NCI-H226 (cell line): ENCODE measurements at places on chromosomes 7 and 10.

GRCh38 chr7:40470817-40471216 lies 336.0 kb downstream of the SUGCT start:
- no peak for DNase-seq

DNA sequence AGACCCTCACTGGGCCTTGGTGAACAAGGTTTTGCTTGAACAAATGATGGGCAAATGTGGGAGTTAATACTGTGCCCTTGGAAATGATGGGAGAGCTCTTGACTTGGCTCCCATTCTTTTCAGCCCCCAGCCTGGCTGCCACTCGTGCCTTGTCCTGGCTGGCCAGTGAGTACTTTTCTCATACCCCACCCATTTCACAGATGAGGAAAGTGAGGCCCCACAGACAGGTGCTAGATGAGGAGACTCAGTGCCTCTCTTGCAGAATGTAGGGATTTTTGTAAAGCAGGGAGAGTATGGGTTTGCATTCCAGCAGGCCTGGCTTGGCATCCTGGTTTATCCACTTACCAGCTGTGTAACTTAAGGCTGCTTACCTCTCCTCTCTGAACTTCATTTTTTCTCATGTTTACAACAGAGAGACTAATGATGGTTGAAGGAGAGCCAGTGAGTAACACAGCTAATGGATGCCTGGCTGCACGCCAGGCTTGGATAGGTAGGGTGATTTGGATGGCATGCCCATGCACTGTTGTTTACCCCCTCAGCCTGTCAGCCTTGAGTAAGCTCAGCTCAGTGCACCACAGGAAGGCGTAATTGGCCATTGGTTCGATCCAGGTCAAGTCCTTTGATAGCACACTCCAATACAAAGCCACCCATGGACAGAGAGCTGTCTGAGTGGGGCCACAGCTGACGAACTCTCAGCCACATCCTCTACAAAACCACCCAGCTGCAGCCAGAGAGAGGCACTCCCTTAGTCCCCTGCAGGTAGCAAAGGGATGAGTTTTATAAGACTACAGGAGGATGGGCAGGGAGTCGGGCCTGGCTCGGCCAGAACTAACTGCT lies 436.8 kb downstream of the RPS24 start:
- no peak for DNase-seq

GRCh38 chr7:44448922-44449583 lies 41.4 kb downstream of the NUDCD3 start:
- DNase-seq = no peak

DNA sequence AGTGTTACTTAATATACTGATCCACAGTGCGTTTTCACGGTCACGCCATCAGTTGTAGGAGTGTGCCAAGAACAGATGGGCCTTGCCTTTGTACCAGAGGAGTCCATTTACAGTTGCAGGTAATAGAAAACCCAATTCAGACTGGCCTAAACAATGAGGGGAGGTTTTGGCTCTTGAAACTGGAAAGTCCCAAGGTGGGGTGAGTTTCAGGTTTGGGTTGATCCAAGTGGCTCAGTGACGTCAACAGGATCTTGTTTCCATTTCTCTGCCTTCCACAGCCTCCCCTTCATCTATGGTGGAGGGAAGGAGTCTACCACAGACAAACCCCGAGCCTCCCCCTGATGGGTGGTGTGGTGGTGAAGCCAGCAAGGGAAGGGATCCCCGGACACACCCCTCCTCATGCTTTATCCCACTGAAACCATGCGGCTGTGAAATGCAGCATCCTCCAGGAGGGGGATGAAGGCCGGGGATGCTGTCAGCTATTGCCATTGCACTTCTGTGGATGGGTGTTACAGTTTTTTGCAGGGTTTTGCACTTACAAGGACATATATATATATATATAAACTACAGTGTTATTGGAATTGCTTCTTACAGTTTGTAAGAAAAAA lies 14.8 kb upstream of the SH2D4B start:
- no peak for DNase-seq

- peak; percentile 85 for DNase-seq
Observed at GRCh38 chr7:131071786-131072504, 255.7 kb upstream of the MKLN1 start.

- DNase-seq = no peak
Observed at GRCh38 chr10:123771877-123772644, 105.9 kb downstream of the GPR26 start.

GRCh38 chr7:83476511-83477050 lies 172.4 kb downstream of the SEMA3E start:
- DNase-seq = no peak

DNA sequence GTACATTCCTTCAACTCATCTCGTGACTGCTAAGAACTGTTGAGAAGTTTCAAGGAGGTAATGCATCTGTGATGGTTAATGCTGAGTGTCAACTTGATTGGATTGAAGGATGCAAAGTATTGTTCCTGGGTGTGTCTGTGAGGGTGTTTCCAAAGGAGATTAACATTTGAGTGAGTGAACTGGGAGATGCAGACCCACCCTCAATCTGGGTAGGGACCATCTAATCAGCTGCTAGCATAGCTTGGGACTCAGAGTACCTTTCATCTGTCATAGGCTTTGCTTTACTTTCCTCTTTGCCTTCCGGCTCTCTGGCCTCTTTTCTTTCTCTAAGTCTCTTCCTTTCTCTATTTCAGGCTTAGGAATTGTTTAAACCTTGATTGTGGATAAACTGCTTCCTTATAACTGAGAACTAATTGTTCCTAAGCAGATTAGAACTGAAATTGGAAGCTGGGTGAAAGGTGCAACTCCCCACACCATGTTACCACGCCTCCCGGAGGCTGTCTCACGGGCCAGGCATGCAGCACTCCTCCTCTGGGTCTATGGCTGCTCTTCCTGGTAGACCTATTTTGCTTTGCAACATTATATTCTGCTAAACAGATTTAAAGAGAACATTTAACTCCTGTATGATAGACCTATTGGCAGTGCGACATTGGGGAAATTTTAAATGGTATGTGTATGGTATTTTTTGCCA lies 298.2 kb downstream of the CCSER2 start:
- no peak for DNase-seq

DNA sequence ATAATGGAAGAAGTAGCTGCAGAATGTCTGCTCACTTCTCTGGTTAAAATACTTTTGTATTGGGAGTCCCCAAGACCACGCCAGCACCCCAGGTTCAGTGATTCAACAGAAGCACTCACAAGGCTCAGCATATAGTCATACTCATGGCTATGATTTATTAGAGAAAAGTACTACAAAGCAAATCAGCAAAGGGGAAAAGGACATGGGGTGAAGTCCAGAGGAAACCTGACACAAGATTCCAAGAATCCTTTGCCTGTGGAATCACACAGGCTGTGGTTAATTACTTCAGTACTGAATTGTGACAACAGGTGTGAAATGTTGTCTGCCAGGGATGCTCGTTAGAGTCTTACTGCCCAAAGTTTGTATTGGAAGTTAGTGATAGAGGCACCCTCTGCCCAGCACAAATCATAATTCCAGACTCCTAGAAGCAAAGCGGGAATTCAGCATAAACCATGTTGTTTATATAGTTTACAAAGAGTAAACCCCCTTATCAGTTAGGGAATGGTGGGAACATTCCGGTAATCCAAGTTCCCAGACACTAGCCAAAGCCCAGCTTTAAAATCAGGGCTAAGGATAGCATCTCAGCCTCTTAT lies 79.4 kb downstream of the HYCC1 start:
- peak; percentile 69 for DNase-seq

- DNase-seq = no peak
Observed at GRCh38 chr10:101903827-101904550, 60.4 kb upstream of the KCNIP2 start.

GRCh38 chr7:122842971-122843370 lies 43.3 kb downstream of the CADPS2 start:
- DNase-seq = no peak

DNA sequence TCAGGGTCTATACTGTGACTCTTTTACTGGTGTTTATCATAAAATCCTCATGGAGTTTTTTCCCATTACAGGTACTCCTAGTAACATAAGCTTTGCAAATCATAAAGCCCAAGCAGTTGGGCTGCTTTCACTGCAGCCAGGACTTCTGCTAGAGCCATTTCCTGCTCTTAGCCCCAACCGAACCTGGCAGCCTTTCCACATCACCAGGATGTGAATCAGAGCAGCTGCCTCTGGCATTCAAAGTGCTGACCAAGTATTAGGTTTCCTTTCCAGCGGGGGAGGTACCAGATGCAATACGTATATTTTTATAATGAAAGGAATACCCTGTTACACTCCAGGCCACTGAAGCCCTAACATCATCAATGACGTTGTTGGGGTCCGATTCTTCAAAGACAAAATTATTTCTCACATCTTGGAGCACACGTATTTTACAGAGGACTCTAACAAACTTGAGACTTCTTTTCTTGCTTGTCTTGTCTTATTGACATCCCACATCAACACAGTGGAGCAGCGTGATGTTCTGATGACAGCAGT lies 3.6 kb upstream of the HTR5A start:
- DNase-seq = peak; percentile 77

GRCh38 chr7:44224080-44224973 lies 23.5 kb downstream of the YKT6 start:
- DNase-seq = no peak

GRCh38 chr7:90957883-90958282 lies 306.4 kb upstream of the FZD1 start:
- DNase-seq = no peak

DNA sequence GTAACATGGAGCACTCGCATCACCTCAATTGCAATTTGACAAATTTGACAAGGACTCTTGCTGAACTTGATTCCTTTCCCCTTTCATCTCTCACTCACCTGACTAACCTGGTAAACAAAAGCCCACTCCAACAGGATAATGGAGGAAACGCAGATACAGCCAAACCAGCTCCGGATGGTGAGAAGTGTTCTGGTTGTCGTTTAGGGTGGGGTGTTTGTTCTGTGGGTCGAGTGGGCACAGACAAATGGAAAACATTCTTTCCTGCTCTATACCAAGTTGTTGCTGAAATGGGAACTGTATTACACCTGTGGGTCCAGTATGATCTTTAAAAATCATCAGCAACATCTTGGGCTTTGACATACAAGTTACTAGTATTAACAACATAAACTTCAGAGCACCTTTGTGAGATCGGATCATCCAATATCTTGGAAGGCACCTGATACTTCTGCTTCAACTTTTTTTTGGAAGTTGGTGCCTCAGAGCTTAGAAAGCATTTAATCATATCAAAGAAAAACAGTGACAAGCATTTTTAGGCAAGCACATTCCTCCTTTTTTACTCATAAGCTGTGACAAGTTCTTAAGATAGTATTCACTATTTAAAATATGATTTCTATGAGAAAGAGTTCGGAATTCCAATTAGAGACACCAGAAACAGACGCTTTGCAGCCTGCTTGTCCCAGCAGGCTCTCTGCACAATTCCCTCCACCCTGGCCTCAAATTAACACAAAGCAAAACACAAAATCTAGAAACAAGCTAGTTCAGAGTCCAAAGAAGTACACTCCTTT lies 58.1 kb downstream of the CCDC186 start:
- DNase-seq = no peak

DNA sequence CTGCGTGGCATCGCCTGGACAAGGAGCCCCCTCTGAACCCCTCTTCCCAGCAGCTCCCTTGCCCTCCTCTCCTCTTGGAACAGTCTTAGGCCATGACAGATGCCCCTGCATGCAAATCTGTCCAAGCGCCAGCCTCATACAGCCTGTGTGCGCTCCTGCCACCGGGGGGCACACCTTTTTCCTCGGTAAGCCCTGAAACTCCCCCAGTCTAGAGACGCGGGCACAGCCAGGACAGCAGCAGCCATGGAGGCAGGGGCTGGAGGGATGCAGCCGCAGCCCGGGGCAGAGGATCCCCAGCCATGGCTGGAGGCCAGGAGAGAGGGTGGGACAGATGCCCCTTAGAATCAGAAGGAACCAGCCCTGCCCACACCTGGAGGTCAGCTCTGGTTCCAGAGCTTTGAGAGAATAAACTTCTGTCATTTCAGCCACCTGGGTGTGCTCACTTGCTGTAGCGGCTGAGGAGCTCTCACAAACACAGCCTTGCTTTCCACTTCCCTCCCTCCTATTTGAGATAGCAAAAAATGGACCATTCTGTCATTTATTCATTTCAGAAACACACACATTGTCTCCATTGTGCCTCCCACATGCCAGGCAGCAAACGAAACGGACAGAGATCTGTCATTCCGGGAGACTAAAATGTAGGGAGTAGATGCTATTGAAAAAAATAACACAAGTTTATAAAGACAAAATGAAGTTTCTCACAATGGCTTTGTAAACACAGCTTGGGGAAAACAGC lies 241.5 kb downstream of the WDR37 start:
- no peak for DNase-seq

DNA sequence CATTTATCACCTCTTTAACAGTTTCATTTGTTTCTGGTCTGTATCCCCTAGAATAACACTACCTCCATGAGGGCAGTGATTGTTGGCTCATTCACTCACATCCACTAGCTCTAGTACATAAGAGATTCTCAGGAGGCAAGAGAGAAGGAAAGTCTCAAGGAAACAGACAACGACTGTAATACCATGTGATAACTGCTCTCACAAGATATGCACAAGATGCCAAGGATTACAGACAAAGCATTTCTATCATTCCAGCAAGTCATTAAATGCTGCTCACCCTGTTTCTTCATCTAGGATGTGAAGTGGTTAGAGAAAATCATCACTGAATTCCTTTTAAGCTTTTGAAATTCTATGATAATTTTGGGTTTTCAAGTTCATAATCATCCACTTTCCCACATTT lies 115.3 kb downstream of the HIBADH start:
- DNase-seq = peak; percentile 48

DNA sequence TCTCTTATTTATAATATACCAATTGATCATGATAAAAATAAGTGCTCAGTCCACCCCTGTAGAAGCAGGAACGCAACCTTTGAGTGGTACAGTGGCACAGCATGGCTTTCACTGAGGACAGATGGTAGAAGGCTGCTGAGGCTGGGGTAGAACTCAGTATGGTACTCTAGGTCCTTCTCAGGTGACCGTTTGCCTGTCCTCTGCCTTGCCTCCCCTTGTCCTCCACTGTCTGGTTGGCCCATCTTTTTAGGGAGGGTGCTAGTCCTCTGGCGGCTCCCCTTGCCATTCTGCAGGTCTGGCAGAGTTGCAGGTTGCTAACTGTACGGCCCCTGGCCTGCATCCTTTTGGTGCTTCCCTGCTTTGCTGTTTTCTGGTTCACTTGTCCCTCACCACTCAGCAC lies 27.3 kb downstream of the SLC18A2 start:
- no peak for DNase-seq

GRCh38 chr10:44967616-44968015 lies 8.0 kb downstream of the RASSF4 start:
- DNase-seq = no peak
